Activated CD4-positive, alpha-beta T cell treated with anti-CD3 and anti-CD28 coated beads for 1 hour (primary cell): ENCODE measurements at places on chromosomes 1 and 21.

DNA sequence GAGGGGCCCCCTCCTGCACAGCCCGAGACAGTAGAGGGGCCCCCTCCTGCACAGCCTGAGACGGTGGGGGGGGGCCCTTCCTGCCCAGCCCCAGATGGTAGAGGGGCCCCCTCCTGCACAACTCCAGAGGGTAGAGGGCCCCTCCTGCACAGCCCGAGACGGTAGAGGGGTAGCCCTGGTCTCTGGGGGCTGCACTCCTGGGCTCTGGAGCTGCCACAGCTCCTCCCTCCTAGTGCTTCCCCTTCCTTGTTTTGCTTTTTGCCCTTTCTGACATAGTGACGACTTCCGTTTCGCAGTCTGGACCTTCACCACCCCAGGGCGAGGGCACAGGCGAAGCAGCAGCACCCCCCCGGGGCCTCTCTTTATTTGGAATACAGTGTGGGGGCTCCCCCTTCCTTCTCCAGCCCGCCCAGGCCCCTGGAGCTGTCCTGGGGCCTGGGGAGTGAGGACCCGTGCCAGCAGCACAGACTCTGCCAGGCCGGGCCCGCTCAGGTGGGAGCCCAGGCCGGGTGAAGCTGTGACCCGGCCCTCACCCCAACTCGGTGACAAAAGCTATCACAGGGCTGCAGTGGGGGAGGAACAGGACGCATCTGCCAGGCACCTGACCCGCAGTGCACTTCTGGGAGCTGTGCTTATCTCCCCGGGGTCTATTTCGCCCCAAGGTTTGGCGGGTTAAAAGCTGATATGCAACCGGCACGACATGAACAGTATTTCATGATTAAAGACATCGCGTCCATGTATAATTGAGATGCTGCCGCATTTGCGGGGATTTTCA, 1.1 kb upstream of the PRXL2B start:
- DNase-seq = peak; percentile 48

GRCh38 chr1:106534612-106535011, 521.9 kb upstream of the PRMT6 start:
- DNase-seq = no peak

GRCh38 chr1:217919683-217920388, 288.7 kb downstream of the SPATA17 start:
- no peak for DNase-seq

- DNase-seq = no peak
Observed at GRCh38 chr1:181743878-181744312, 260.6 kb downstream of the CACNA1E start.

DNA sequence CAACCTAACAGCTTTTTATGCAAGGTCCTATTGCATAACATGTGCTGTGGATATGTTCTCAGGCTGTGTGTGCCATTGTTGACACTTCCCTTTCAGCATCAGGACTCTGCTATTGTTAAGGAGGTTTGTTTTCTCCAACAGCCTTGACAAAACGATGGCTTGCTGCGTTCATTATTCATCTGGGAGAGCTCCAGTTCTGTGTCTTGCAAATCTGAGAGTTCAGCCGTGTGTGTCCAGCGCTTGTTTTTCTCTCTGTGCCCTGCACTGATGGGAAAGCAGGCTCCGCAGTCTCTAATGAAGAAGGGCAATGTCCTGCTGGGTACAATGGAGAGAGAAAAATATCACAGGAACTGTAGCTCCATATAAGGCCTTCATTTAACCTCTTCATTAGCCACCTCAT, 63.7 kb downstream of the CLDN17 start:
- no peak for DNase-seq

DNA sequence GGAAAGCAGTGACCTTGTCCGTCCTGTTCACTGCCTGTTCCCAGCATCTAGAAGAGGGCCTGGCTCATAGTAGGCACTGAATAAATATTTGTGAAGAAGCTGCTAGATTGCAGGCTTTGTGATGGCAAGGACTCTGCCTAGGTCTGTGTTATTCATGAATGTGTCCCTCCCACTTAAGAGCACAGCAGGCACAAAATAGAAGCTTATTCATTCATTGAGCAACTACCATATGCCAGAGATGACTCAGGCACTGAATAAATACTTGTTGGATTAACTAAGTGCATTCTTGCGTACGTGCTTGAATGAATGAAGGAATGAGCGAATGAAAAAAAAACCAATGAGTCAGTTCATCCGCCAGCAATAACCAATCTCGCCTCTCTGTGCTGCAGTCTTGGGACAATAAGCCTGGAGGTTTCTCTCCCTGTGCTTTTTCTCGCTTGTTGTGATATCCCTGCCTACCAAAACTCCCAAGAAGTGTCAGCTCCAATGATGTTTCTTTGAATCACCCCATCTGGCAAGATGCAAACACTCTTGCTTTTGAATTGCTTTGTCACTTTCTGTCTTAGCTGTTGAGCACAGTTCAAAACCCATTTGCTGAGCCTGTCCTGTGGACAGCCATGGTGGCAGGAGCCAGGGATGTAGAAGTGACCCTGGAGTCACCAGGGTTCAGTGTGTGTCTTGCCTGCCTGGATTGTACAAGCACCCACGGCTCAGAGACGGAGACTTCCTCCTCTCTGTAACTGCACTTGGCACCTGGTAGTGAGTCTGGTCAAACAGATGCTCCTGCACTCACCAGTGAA, 143.9 kb downstream of the KAZN start:
- no peak for DNase-seq

- DNase-seq = no peak
Observed at GRCh38 chr21:28761674-28762356, 230.9 kb downstream of the LTN1 start.

DNA sequence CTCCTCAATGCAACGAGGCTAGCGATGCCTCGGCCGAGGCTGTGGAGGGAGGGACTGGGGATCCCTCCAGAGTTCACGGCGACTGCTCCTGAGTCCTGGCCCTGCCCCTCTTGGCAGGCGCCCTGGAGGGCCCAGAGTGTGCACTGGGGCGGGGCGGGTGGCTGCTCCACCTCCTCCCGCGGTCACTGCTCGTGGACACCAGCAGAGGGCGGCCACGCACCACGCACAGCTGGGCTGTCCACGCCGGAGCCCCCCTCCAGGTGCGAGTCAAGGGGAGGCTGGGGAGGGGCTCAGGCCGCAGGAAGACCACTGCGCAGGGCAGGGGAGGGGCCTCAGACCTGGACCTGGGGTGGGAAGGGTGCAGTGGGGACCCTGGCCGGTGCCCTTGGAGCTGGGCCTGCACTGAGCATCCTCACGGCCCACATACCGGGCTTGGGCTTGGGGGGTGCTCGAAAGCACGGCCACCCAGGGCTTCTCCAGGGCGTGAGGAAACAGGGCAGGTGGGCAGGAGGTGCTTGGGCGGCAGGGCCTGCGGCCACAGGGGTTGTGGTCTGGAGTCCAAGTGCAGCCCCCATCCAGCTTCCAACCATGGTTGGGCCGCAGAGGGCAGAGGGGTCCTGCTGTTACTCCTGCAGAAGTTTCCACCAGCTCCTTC, 20.6 kb upstream of the TTC34 start:
- peak; percentile 30 for DNase-seq

DNA sequence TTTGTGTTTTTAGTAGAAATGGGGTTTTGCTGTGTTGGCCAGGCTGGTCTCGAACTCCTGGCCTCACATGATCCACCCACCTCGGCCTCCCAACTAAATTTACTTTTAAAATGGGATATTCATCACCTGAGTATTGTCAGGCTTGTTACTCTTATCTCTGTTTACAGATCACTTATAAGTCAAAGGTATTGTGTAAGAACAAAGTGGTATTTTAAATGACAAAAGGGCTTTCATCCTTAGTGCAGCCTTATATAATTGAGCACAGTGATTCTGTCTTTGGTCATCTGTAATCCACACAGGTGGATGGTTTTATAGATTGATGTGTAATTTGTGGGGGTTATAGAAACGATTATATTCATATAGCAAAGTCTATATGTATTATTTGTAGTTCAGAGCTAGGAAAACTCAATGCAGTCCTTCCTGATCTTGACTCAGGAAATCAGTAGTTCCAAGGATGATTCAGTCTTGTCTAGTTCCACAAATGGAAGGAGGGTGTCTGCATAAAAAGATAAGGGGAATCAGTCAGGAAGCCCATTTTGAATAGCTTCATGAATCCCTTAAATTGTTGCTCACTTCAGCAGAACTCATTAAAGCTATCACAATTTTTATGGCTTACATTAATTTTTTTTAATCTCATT, 34.6 kb downstream of the STXBP3 start:
- DNase-seq = no peak
